ENCODE measurements at places on chromosomes 7 and 10. TPM values are rescaled to one million over a fixed set of nuclear protein-coding genes. Genes with fewer than 3 reads are reported as not detected.

Gene PRPS1L1
- not detected for polyA plus RNA-seq

Gene SMO
- 101 TPM for polyA plus RNA-seq

Gene RAB19
- 2.5 TPM for polyA plus RNA-seq

Gene PLCE1
- 36.8 TPM for polyA plus RNA-seq

Gene C10orf105
- 0.06 TPM for polyA plus RNA-seq

DNA sequence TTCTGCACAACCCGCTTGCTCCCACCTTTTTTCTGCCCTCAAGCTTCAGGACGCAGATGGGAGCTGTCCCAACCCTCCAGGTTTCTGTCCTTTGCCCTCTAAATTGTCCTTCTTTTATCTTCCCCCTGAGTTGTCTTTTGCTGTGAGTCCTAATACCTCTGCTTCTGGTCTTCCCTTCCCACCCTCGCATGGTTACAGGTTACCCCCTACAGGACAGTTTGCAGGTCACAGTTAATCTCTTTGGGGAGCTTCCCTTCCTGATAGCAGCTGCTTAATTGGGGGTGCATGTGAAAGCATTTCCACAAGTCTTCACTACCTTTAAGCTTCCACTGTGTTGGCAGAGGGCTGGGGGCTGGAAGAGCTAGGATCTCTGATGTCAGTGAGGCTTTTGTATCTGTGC is 121.5 kb upstream of the CXCL12 start:
- no peak for DNase-seq

DNA sequence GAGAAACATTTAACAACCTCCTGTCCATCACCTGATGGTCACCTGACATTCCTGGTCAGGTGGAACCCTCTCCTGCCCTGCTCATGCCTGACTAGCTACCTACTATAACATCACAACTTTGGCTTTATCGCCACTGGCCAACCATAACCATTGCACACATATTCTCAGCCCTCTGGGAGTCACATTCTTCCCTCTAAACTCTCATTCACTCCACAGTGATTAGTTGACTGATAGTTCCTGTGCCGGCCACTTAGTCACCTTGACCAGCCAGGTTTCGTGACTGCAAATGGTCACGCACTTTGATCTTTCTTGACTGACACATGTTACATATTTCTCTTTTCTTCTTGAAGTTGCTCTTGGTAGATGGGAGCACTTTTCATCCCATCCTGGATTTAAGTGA is 50.1 kb downstream of the GNAI1 start:
- no peak for DNase-seq

GRCh38 chr7:98157761-98158160 is 51.1 kb downstream of the LMTK2 start:
- no peak for DNase-seq

GRCh38 chr7:64885520-64886240 is 17.4 kb upstream of the ZNF273 start:
- no peak for DNase-seq

DNA sequence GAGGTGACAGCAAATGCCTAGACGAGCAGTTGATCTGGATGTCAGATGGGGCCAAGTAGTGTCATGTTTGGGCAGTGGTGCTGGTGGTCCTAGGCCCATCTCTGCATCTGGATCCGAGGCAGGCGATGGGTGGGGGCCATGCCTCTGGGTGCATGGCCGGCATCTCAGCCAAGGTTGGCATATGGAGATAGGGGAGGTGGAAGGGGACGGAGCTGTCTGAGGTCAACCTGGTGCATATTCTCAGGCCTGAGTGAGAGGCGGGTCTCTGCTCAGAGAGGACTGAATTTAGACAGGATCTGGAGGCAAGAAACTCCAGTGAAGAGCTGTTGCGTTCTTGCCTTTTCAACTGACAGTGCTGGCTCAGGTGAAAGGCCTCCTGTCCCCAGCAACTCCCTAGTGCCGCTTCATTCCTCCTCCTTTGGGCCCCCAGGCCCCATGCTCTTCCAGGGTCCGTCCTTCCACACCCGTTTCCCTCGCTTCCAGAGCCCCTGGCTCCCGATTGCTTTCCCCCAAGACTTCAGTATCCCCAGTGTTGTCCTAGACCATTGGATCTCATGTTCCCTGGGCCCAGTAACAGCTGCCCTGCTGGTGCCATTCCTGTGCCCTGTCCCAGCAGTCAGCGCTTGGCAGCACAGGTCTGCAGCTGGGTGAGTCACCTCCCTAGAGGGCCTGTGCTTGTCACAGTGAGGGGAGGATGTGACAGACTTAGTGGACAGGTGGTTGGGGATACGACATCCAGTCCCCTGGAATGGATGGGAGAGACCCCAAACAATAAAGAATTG is 32.6 kb downstream of the GBX1 start:
- DNase-seq, result no peak

- DNase-seq, result no peak
Measured at GRCh38 chr7:152451356-152451755, 15.6 kb upstream of the KMT2C start.

- DNase-seq, result no peak
Measured at GRCh38 chr7:142876236-142876960, 9.1 kb downstream of the TRPV6 start.

DNA sequence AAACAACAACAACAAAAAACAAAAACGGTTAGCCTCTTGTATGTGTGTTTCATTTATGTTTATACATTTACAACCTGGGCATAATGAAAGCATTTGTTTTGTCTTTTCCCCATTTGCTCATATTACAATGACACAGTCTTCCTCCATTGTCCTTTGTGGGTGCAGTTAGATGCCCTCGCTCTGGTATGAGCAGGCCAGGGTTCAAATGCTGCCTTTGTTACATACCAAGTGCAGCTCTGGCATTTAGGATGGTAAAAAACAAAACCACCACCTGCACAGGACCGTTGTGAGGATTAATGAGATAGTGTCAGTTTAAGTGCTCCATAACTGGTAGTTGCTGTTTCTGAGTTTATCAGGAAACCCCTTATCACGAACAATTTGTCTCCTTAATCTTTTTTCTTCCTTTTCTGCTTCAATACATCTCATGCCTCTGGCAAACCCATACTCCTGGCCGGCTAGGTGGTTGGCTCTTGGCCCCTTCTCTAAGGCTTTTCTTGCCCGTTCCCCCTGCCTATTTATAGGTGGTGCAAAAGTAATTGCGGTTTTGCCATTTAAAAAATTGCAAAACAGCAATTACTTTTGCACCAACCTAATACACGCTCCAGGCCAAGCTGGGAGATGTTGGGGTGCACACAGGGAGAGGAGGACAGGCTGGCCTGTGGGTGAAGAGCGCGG is 18.6 kb upstream of the TMEM225B start:
- DNase-seq, result no peak

DNA sequence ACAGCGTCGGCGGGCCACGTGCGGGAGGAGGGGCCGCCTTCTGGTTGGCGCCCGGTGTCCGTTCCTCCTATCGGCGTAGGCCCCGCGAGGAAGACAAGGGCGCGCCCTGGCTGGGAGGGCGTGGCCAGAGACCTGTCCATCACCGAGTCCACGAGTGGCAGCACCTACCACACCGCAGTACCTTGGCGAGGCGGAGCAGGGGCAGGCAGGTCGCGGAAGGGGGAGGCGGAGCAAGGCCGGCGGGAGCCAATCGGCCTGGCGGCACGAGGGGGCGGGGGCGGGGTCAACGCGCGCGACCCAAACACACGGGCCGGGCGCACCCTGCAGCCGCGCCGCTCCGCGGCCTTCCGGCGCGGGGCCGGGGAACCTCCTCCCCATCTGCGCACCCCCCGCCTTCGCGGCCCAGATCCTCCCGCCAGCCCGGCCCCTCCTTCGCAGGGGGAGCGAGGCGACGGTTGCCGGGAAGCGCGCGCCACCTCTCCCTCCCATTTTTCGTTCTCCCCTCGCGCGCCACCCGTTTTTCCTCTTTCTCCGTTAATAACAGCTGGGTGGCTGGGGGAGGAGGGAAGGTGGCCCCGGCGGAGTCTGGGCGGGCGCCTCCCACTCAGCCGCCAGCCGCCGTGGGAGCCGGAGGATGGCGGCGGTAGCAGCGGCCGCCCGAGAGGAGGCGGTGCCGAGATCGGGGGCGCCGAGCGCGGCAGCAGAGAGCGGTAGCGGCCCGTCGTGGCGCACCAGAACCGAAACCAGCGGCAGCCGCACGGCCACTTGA is at the start of gene ZNRF2:
ZNRF2 (plus strand) TSS at position 300 of the 769 bp plus-strand sequence. CDS start 761 bp downstream, outside the sequence.
- DNase-seq, result peak; percentile 93

DNA sequence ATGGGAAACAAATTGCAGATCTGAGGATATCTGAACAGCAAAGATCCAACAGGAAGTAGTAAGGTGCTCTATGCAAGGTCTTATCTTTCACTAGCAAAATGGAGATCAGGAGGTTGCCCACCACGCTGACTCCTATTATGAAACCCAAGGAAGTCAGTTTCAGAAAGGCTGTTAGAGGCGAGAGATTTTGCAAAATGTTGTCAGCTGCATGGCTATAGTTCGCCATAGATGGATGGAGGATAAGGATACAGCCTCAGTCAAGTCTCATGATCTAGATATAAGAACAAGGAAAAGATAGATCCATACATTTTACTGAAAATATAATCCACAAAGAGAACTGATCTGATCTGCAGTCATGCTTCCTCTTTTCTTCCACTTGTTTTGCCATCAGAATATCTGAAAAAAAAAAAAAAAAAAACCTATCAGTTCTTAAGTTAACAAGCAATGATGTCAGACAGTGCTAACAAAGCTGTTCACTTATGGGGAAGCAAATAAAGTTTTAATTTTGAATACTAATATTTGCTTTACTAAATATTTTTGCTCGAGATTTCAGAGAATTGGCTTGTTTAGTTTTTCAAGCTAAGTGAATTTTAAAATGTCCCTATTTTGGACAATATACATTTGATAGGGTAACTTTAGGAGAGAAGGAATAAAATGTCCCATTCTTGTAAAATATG is 2.0 kb downstream of the GPR85 start:
- no peak for DNase-seq

GRCh38 chr10:24569330-24569796 is 154.3 kb downstream of the ARHGAP21 start:
- DNase-seq, result no peak

GRCh38 chr10:12642036-12642435 is 292.7 kb downstream of the CAMK1D start:
- DNase-seq, result no peak

- no peak for DNase-seq
Measured at GRCh38 chr10:94149702-94150101, 156.0 kb downstream of the PLCE1 start.

DNA sequence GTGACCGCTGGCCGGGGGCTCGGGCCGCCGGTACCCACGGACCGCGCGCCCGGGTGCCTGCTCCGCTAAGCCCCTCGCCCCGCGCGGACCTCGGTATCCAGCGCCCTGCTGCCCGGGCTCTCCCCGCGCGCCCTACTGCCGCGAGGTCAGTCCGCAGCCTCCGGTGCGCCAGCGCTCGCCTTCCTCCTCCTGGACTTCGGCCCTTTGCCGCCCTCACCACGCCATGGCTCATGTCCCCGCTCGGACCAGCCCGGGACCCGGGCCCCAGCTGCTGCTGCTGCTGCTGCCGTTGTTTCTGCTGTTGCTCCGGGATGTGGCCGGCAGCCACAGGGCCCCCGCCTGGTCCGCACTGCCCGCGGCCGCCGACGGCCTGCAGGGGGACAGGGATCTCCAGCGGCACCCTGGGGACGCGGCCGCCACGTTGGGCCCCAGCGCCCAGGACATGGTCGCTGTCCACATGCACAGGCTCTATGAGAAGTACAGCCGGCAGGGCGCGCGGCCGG is 483 bp downstream of the GDF10 start:
- no peak for DNase-seq

DNA sequence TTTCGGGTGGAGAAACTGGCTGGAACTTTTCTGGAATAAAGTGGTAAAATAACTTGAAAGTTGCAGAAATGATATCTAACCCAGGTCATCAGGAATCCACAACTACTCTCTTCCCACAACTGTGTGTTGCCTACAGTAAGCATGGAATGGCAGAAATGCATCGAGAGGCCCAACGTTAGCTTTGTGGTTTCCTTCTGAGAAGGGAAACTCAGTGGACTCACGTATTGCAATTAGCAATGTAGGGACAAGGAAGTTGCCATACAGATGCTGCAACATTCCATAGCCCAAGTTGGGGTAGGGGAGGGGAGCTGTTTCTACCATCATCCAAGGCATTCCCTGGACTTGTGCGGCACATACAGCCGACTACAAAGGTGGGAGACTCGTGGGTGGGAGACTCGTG is 1.9 kb downstream of the PON1 start:
- DNase-seq, result no peak

DNA sequence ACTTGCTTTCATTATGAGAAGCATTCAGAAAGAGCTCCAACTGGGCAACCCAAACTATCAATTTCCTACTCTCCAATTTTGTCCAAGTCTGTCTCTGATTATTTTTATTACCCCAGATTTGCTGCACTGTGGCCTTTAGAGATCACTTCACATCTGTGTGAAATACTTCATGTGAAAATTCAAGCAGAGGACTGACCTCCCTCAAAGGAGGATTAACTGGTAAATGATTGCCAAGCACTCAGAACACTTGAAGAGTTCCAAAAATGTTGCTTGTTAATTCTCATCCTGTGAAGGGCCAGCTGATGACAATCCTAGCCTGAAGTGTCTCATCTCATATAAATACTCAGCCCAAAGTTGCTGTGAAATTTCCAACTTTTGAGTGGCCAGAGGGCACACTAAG is 182.8 kb upstream of the DGKB start:
- no peak for DNase-seq
